ENCODE measurements at places on chromosomes 6 and 20.

DNA sequence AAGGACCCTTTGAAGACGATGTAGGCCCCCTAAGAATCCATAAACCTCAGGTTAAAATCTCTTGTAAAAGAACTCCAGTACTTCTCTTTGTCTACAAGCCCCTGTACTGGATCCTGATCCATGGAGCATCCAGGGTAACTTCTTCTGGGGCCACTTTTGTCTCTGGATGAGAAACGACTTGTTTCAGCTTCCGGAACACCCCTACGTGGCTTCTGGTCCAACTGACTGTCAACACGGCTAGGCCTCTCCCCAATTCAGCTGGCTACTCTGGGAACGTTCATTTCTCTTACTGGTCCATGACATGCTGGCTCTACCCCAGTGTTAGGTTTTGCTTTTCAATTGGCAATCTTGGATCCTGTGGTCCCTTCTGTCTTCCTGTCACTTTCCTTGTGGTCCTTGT is 198.0 kb downstream of the BACH2 start:
- DNase-seq, result no peak

- no peak for DNase-seq
Measured at GRCh38 chr6:137637121-137637520, 142.9 kb upstream of the OLIG3 start.

DNA sequence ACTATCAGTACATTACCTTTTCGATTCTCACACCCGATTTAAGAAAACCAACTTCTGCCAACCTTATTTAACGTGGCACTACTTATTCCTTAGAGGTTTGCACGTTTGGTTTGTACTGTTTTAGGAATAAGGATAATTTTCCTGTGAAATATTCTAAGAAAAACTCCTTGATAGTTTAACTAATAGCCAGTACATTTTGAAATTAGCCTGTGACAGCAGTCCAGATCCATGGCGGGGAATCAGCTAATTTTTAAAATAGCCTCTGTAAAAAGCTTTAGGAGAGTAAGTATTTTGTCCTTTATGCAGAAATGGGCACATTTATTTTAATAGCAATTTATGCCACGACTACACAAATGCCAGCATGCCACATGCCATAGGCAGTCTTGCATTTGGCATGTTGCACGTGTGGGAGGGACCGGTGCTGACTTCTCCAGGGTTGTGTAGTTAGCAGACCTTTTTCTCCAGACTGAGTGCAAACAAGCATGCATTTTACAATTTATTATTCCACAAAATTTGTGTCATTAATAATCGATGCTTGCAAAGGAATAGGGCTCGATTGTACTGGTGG is 6.2 kb downstream of the FOXC1 start:
- DNase-seq, result no peak

DNA sequence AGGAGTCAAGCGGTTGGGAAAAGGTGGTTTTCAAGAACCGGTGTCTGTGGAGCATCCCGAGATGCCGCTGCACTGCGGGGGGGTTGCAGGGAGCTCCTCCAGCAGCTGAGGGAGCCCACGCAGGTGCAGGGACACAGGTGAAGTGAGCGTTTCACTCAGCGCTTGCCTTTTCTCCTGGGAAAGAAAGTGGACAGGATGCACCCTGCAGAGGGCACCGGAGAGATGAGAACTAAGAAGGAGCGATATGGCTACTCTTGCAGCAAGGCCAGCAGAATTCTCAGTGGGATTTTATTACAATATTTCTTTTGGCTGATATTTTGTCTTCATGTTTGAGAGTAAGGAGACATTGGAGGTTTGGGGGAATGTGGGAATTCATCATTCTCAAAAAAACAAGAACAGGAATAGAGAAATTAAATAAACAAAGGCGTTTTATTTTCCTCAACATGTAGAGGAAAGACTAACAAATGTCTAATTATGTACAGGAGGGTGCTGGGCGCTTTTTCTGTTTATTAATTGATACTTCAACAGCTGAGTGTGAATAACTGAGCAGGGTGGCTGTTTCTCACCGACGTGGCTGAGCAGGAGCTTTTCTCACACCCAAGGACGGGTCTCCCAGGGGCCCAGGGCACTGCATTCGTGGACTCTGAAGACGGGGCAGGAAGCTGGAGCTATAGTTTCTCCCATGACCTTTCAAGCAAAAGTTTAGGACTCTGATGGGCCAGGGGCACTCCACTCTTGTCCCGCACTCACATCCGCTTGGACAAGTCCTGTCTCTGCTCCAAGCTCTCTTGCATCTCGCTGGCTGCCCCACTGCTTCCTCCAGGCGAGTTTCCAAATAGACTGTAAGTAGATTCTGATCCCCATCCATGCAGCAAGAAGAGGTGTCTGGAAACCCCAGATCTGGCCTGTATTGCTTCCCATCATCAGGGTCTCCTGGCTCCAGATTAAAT is 176.1 kb downstream of the SMOC2 start:
- no peak for DNase-seq

DNA sequence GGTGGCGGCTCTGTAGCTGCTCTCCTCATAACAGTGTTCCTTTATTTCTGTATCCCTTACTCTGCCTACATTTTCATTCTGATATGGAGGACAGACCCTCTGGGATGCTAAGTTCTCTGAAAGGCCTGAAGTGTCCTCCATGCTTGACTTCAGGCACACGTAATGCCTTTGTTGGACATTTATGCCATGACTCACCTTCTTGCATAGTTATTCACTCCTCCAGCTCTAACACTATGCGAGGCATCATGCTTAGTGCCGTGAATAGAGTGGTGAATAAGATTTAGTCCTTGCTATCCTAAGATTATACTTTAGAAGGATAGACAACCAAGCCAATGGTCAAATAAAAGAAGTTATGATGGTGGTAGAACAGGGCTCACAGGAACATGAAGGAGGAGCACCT is 760.9 kb upstream of the FLRT3 start:
- no peak for DNase-seq

DNA sequence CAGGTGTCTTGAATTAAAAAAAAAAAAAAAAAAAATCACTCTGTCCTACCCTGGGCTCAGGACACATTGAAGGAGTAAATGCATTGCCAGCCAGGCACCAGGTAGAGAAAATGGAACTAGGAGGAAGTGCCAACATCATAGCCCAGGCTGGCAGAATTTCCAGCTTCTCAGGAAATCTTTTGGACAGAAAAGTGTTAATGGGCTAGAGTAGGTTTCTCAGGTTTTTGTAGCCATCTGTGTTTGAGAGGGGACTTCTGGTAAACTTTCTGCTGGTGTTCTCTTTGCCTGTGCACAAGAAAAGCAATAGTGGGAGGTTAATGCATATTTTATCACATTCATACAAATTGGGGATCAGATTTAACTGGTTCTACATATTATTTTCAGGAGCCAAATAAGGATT is 678.3 kb upstream of the NRSN1 start:
- DNase-seq, result no peak

DNA sequence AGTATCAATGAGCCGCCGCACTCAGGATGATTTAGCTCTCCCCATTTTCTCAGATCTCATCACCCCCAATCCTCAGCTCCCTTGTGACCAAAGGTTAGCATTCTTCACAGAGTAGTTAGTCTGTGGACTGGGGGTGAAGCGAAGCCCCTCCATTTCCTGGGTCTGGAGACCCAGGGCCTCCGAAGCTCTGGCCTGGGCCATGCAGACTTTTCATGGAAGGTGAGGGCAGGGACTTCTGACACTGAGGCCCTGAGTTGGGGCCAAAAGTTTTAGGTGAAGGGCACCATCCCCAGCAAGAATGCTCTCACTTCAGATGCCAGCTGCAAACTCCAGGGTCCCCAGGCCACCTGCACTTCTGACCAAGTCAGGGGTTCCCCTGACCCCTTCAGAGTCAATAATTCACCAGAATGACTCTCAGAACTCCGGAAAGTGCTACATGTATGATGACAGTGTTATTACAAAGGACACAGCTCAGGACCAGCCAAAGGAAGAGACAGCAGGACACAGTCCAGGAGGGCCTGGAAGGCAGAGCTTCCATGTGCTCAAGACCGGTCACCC is 65.7 kb upstream of the DUSP22 start:
- no peak for DNase-seq

GRCh38 chr6:161232010-161232409 is 41.9 kb downstream of the AGPAT4 start:
- DNase-seq, result no peak

- no peak for DNase-seq
Measured at GRCh38 chr6:131262060-131262459, 126.8 kb downstream of the AKAP7 start.

DNA sequence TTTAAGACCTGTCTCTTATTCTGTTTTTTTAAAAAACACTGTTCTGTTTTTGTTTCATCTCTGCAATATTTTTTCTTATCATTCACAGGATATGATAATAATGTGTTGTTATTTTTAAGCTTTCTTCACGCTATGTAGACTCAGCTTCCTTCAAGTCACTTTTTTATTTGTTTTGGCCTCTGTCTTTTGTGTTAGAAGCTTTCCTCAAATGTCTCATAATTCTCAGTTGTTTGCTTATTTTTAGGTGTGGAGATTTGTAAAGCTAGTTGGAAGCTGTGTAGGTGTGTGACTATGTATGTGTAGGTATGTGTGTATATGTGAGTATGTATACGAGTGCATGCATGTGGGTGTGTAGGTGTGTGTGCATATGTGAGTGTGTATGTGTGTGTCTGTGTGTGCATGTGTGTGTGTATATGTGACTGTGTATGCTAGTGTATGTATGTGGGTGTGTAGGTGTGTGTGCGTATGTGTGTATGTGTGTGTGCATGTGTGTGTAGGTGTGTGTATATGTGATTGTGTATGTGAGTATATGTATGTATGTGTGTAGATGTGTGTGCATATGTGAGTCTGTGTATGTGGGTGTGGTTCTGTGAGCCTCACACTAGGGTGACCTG is 16.3 kb upstream of the VEGFA start:
- DNase-seq, result peak; percentile 15

DNA sequence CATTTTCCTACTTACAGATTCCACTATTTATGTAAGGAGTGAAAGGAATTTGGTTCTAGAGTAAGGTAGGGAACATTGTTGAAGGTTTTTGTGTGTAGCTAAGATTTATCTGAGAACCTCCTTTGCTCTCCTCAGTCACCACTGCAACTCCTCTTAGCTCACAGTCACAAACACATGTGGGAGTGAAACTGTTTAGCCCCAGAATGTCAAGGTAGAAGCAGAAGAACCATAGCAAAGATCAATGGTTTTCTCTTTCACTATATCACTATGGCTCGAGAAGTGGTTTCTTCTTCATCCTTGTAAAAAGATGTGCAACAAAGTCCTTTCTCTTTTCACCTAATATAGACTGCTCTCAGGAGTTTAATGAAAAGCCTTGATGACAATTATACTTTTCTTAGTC is 6.5 kb upstream of the DEFB112 start:
- DNase-seq, result no peak

- DNase-seq, result no peak
Measured at GRCh38 chr20:48197066-48197465, 411.8 kb upstream of the SULF2 start.

GRCh38 chr6:37011656-37012378 is 6.4 kb downstream of the FGD2 start:
- DNase-seq, result no peak

GRCh38 chr6:132978685-132979084 is 164.3 kb downstream of the RPS12 start:
- no peak for DNase-seq

DNA sequence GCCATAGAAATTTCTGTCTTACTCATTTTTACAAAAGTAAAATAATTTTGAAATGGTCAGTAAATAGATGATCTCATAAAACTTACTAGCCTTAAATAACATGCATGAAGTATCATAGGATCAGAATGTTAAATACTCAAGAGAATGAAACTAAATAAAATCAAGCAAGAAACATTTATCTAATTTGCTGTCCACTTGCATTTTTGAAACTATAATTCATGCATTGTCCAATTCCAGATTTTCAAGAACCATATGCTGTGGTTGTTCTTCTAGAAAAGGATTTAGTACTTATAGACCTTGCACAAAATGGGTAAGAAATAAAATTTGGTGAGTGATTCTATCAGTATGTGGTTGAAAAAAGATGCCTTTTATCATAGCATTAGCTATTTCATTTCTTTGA is 107.0 kb downstream of the STXBP5 start:
- DNase-seq, result no peak

DNA sequence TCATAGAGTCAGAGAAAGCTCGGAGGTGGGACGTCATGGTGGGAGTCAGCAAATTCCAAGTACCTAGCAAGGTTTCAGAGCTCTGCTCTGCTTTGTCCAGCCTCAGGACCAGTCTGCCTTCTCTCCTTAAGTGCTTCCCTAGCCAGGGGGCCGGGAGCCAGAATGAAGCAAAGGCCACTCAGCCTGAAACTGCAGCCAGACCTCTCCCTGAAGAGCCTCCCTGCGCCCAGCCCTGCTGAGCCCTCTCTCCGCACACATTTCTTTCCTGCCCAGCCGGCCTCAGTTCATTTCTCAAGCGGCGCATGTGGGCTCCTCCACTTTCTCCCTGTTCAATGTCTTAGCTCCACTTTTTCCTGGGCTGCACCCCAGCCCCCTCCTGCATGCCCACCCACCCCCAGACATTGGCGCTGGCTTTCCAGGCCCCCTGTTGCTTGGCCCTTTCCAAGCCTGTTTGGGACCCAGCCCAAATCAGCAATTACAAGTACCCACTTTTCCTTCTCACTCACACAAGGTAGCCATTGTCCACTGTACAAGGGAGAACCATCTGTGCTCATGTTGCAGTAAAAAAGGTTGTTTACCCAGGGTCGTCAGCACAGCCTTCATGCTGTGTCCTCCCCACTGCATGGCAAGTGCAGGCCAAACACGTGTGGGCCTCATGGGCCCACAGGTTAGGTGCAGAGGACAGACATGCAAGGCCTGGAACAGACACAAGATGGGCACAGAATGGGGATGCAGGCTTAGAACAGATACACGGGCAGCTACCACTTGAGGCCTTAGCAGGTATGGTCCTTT is 147.1 kb downstream of the MRPL14 start:
- DNase-seq, result peak; percentile 35

DNA sequence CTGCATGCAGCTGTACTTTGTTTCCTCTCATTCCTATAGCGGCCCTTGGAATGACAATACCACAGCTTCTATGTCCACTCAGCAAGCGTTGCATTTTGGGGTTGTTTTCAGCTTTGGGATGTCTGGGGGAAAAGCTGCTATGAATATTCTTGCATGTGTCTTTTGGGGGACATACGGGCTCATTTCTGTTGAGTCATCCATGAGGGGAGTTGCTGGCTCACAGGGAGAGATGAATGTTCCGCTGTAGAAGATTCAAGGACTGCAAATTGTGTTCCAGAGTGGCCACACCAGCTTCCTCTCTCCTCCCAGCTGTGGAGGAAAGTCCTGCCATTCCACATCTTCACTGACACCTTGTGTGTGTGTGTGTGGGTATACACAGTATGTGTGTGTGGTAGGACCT is 43.3 kb downstream of the TGM2 start:
- no peak for DNase-seq

- DNase-seq, result no peak
Measured at GRCh38 chr6:85744433-85744970, 101.8 kb upstream of the SYNCRIP start.

GRCh38 chr6:149864578-149865535 is 698 bp upstream of the LRP11 start:
- DNase-seq, result no peak

GRCh38 chr20:63562461-63563224 is 8.7 kb downstream of the FNDC11 start:
- no peak for DNase-seq
